ENCODE measurements at places on chromosomes 1 and 21.

GRCh38 chr21:39726133-39726532 is 18.9 kb upstream of the IGSF5 start:
- DNase-seq, result no peak

GRCh38 chr1:208183977-208184911 is 59.9 kb downstream of the PLXNA2 start:
- peak; percentile 42 for DNase-seq

- DNase-seq, result no peak
These were observed 63.1 kb downstream of the PTPRC start for GRCh38 chr1:198701766-198702539.

- DNase-seq, result no peak
These were observed 9.3 kb downstream of the CBR1 start for GRCh38 chr21:36079010-36079649.

DNA sequence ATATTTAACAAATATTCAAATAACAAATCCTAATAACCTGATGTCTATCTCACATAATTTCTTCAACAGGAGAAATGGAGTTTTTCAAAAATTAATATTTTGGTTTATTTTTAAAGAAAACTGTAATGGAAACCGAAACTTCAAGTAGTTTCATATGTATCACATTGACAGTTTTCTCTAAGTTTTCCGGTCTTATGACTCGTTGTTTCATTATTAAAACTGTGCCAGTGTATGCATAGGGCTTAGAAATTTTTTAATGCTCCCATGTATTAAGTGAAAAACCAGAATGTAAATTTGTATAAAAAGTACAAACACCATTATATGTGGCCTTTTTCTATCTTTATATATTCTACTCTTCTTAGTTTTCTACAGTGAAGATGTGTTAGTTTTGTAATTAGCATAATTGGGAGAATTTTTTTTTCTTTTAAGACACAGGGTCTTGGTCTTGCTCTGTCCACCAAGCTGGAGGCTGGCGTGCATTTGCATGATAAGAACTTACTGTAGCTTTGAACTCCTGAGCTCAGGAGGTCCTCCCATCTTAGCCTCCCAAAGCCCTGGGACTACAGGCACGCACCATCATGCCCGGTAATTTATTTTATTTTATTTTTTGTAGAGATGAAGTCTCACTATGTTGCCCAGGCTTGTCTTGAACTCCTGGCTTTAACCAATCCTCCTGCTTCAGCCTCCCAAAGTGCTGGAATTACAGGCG is 43.9 kb upstream of the SAMSN1 start:
- no peak for DNase-seq

- no peak for DNase-seq
These were observed 13.4 kb downstream of the ENTREP3 start for GRCh38 chr1:155241841-155242264.

DNA sequence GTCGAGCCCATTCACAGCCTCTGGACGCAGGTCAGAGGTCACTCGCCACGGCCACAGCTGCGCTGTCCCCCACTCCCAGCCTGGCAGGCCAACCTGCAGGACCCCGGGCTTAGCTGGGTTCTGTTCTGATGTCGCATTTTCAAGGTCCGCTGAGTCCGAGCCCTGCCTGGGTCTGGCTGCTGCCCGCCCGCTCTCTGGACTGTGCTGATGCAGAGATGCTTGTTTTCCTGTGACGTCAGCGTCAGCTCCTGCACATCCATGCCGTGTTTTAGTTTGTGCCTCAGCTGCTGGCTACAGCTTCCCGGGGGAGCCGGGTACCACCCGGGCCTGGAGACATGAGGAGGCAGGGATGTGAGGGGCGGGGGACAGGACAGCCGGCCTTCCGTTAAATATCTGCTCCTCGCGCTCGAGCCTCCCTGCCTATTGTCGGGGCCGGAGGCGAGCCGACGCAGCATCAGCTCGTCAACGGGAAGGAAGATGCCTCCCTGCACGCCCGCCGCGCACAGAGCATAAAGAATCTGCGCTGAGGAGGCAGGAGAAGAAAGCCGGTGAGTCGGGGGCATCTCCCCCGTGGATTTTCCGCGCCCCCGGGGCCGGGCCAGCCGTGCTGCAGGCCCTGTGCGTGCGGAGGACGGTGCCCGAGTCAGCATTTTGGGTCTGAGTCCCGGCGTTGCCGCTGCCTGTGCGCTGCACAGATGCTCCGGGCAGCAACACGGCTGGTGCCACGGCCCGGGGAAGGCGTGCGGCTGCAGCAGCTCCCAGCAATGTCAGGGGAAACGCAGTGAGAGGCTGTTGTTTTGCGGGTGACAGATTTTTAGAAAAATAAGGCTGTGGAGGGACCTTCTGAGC is 23.4 kb downstream of the PRKCZ start:
- DNase-seq, result no peak

DNA sequence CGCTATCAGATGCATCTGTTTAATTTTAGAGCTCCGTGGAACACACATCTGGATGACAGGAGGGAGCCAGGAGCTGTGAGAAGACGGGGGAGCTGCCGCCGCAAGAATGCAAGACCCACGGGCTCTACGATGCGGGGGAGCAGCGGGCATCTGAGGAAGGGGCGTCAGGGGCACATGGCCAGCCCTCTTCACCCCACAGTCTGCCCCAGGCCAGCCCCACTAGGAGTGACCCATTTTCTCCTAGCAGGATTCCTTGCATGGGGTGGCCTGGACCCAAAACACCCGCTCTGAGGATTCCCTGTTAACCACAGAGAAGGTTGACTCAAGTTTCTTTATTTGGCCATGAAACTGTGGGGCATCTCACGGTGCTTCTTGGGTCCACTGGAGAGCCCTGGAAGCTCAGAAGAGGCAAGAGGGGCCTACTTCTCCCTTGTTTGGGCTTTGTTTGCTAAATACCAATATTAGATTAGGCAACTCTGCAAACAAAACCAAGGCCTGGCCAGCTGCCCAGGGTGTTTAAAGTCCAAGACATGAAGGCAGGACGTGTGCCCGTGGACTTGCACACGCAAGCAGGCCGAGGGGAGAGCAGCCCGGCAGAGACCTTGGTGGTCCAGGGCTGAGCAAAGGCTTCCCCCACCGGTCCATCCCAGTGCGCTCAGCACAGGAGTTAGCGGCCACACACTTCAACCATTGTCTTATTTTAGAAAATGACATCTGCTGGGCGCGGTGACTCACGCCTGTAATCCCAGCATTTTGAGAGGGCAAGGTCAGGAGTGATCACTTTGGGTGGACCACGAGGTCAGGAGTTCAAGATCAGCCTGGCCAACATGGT is 89.8 kb downstream of the DHRS3 start:
- peak; percentile 98 for DNase-seq

DNA sequence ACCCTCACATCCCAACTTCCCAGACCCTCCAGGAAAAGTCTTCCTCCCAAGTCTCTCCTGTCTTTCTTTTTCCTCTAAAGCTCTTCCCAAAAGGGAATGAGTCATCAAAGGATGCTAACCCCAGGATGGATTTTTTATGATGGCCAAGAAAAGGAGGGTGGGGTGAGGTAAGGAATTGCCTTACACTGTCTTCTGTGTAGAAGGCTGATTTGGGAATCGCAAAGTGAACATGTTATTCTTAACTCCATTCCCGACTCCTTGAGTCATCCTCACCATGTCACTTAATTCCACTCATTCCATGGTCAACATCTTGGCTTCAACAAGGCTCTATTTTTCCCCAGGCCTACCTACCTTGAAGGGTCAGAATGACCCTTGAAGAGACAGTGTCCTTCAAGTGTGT is 44.0 kb downstream of the TBX15 start:
- DNase-seq, result no peak

- no peak for DNase-seq
These were observed 11.1 kb upstream of the TNFRSF14 start for GRCh38 chr1:2544875-2545640.

DNA sequence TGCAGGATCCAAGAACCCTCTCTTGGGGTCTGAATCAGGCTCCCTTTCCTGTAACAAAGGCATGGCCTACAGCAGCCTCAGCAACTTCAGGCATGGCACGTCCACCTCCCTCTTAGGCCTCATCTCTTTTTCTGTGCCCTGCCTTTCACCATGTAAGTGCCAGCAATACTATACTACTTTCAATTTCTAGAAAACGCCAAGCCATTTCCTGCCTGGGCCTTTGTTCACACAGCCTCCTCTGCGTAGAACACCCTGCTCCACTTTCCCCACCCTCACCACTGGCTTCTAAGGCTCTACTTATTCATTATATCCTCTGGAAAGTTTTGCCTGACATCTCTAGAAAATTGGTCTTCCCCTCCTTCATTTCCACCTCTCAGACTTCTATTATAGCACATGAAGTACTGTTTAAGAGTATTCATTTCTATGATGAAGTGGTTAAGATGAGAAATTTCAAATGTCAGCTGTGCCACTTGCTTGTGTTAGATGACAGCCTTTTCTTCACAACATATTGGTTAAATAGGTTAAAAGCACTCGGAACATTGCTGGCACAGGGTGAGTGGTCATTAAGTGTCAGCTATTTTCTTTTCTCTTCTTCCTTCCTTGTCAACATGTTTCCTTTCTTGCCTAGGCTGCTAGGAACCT is 41.6 kb upstream of the VWA5B1 start:
- no peak for DNase-seq

- DNase-seq, result no peak
These were observed 207.3 kb downstream of the LHX8 start for GRCh38 chr1:75341537-75341936.

- peak; percentile 6 for DNase-seq
These were observed 51.5 kb upstream of the LRIF1 start for GRCh38 chr1:111015222-111015621.

GRCh38 chr1:39781349-39781715 is 7.3 kb downstream of the BMP8B start:
- DNase-seq, result no peak

DNA sequence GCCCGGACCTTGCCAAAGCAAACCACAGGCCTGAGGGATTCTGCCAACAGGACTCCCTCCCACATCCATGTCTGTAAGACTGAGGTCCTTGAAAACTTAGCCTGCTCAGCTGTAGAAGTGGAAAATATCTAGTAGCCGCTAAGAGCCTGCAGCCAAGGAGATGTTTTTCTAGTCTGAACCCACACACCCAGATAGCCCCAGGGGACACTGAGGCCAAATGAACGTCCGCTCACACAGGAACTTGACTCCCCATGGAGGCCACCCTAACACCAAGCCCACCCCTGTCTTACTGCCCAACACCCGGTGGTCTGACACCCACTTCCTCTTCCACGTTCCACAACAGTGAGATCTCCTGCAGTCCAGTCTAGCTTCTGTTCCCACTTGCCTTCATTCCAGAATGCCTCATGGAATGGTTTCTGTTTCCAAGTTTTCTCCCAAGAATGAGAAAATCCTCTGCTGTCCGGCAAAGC is 174.8 kb downstream of the PLPP3 start:
- DNase-seq, result no peak

All from HepG2 (cell line).